MV-4-11 (cell line): ENCODE measurements at places on chromosomes 3 and 15.
A peak's percentile ranks its signal among the peaks of the same experiment; 100 is the strongest.

DNA sequence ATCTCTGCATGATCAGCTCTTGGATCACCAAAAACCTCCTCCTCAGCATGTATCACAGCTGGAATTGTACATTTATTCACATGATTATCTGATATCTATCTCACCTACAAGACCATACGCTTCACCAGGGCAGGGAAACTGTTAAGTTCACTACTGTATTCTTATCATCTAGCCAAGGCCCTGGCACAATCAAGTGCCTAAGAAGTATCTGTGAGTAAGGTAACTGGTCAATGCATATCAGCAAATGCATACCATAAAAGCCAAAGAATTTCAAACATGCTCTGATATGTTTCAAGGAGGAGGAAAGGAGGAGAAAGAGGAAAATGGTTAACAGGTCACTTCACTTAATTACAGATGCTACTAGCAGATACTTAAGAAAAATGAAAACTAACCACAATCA is 158.4 kb downstream of the LIPC start:
- DNase-seq: no peak

DNA sequence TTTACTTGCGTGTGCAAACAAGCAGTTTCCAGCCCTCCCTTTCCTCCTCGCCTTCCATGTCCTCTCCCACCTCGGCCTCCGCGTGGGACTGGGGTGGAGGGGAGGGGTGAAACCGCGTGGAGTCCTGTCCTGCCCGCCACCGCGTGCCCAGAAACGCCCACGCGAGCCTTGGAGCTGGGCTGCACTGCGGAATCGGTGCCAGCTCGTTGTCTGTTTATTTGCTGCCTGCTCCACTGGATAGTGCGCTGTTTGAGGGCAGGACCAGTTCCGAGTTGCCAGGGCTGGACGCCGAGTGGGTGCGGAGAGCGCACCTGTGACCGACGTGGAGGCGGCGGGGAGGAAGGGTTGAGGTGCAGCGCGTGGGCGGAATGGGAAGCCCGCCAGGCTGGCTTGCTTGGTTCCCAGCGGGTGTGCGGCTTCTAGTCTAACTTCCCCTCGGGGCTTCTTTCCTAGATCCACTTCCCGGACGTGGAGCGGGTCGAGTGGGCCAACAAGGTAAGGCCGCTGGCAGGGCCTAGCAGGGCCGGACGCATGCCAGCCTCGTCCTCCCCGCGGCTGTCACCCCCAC is 17.3 kb downstream of the ESYT3 start:
- DNase-seq: no peak

GRCh38 chr3:168511428-168512014 is 415.8 kb upstream of the GOLIM4 start:
- DNase-seq: no peak

DNA sequence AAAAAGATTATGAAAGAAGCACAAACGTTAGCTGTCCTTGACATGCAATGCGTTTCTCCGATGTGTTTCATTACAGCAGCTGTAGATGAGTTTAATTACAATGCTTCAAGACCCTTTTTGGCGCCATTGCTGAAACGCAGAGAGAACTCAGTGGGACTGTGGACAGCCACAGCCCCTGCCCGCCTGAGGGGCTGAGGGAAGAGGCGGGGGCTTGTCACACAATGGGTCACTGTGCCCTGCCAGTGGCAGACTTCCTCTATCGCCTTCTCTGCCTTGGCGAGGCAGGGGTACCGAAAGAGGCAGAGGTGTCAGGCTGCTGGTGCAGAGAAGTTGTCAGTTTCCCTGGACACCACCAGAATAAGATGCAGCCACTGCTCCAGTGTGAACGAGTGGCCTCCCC is 252.0 kb downstream of the NR2F2 start:
- DNase-seq: peak; percentile 88
